ENCODE measurements at places on chromosomes 7 and 10.

- no peak for DNase-seq
Observed at GRCh38 chr10:119215371-119215770, 8.0 kb downstream of the GRK5 start.

DNA sequence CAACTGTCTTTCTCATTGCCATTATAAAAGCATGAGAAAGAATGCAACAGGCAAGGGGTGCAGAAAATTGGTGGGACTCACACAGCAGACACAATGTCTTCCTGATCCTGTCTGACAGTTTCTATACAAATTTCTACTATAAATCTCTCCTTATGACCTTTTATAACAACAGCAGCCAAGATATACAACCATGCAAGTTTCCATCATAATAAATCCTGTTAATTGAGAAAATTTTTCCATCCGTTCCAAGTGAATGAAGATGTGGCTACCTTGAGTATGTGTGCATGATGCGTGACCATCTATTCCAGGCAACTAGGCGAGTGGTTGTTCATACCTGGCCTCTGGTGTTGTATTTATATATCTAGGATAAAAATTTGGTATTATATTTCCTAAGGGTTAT lies 216.7 kb downstream of the BBS9 start:
- no peak for DNase-seq

GRCh38 chr10:29252811-29253689 lies 35.8 kb upstream of the LYZL1 start:
- DNase-seq = no peak

GRCh38 chr7:148584154-148584827 lies 6.3 kb upstream of the C7orf33 start:
- DNase-seq = no peak

- no peak for DNase-seq
Observed at GRCh38 chr7:141381794-141382427, 169.3 kb upstream of the AGK start.

All from stimulated activated CD8-positive, alpha-beta memory T cell treated with anti-CD3 and anti-CD28 coated beads, Interleukin-4, amount 100 ng/mL, for 1 hour (primary cell).